Peyer's patch (tissue), 4 donors: ENCODE measurements at places on chromosomes 13 and 19.

DNA sequence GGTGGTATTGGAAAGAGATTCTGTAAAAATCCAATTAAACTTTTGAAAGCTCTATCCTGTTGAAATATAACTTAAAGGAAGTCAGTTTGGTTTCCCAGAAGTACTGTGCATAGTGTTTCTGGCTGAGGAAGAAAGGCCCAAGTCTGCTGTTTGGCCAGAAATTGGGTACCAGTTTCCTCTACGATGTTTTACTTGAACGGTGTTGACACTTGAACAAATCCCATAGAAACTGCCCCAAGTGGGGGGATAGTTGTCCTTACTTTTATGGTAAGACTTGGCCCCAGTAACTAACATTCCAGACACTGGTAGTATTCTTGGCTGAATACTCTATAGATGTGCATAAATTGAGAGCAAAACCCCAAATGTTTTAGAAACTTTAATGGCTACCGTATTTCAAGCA lies 14.2 kb downstream of the KLF5 start:
- no peaks in the 10 kb centered on the region for H3K36me3 ChIP-seq
- H3K4me1 ChIP-seq: no peaks in the 10 kb centered on the region
- peak overlapping the region; percentile 77 for H3K27ac ChIP-seq
- no peak for DNase-seq

- no peak for DNase-seq
- H3K36me3 ChIP-seq: no peaks in the 10 kb centered on the region
- no peaks in the 10 kb centered on the region for H3K27me3 ChIP-seq
Observed at GRCh38 chr19:10284960-10285278, 1.8 kb upstream of the ICAM4 start.

DNA sequence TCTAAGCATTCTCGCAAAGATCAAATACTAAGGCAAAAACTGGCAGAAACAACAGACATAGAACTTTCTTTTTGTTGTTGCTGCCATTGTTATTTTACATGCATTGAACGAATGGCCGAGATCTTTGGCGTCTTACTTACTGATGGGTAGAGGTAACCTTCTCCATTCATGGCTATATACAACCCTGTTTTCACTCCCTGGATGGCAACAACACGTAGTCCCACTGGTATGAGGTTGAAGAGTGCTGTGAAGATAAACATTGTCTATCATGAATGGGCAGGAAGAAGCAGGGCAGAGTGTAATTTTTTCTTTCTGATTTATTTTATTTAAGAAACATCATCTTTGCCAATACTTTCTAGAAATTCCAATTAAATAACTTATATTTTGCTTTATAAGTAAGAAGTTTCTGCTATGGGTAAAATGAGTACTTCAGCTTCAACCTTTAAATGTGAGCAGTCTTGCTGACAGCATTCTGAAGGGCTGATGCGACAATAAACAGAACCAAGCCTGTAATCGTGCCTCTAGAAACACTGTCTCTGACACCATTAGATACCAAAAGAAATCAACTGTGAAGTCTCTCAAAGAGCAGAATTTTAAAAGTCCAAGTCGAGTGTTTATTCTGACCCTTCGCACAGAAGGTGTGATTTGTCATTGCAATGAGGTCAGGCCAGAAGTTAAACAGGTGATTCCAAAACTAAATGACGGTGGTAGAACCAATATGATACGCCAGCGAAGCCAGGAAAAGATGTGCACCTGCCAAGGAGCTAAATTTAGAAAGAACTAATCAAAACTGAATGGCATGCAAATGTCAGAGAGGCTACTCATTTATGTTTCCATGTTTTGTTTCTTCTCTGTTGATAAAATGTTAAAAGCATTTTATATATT lies 416.4 kb downstream of the ITGBL1 start:
- H3K27ac ChIP-seq: no peak overlapping the region
- no peak overlapping the region for H3K4me3 ChIP-seq
- no peaks in the 10 kb centered on the region for H3K36me3 ChIP-seq
- DNase-seq: no peak
- no peaks in the 10 kb centered on the region for H3K27me3 ChIP-seq
- H3K4me1 ChIP-seq: no peaks in the 10 kb centered on the region

DNA sequence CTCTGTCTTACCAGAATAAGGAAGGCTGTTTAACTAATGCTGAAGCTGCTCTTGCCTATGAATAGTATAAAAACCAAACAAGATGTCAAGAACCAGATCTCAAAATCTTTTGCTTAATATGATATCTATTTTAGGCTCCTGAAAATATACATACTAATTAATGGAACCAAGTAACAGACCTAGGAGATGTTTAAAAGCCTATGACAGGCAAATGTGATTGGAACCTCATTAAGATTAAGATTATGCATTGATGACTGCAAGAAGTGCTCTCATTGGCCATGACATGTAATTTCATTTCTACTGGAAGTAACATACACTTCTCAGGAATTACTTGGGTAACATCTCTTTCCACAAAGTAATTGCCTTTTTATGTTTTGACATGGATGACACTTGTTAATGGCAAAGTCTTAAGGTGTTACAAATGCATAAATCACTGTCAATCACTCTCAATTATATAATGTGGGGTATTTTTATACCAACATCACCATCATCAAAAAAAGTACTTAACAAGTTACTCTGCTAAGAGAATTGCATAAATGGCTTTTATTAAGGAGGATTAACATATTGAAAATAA lies 326.9 kb upstream of the MIR17HG start:
- H3K4me1 ChIP-seq: no peaks in the 10 kb centered on the region
- H3K36me3 ChIP-seq: no peaks in the 10 kb centered on the region
- no peaks in the 10 kb centered on the region for H3K27me3 ChIP-seq
- H3K4me3 ChIP-seq: no peak overlapping the region

GRCh38 chr19:39865953-39866352 lies 19.8 kb upstream of the FBL start:
- H3K27ac ChIP-seq: no peak overlapping the region
- H3K27me3 ChIP-seq: no peaks in the 10 kb centered on the region
- no peak for DNase-seq
- no peaks in the 10 kb centered on the region for H3K36me3 ChIP-seq
- H3K4me1 ChIP-seq: no peaks in the 10 kb centered on the region

DNA sequence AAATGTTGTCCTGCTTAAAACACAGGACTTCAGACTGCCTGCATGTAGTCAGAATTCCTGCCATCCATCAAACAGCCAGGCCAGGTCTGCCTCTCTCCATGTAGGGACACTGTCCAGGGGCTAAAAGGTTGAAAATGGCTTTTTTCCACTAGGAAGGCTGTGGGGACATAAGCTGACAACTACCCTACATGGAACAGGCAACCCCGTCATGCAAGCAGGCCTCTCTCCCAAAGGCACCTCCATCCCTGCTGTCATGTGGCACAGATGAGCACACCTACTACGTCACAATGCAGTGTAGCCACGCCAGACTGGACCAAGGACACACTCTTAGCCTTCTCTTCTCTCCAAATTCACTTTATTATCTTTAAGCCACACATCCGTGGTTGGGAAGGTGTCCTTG lies 40.8 kb downstream of the LATS2 start:
- H3K27me3 ChIP-seq: no peaks in the 10 kb centered on the region
- DNase-seq: no peak
- no peak overlapping the region for H3K27ac ChIP-seq
- H3K4me3 ChIP-seq: no peak overlapping the region
- no peaks in the 10 kb centered on the region for H3K36me3 ChIP-seq
- no peaks in the 10 kb centered on the region for H3K4me1 ChIP-seq

DNA sequence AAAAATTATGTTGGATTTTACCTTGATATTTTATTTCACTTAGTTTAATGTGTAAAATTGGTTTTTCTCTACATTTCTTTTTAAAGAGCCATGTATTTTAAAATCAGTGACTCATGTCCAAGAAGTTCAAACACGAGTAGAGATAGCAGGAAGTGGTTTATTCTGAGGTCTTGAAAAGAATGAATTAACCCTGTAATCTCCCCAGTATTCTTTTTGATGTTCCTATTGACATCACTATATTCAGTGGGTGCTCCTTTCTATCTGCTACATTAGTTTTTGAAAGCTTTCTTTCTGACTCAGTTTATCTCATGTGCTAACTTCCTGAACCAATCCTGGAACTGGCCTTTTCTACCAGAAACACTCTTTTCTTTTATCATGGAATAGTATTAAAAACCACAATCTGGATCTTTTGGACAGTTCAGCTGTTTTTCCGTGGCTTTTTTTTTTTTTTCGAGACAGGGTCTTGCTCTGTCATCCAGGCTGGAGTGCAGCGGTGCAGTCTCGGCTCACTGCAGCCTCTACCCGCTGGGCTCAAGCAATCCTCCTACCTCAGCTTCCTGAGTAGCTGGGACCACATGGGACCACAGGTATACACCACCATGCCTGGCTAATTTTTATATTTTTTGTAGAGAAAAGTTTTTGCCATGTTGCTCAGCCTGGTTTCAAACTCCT lies 114.9 kb downstream of the PCCA start:
- no peak for DNase-seq
- H3K4me1 ChIP-seq: no peaks in the 10 kb centered on the region
- no peak overlapping the region for H3K27ac ChIP-seq
- H3K36me3 ChIP-seq: no peaks in the 10 kb centered on the region
- no peaks in the 10 kb centered on the region for H3K27me3 ChIP-seq

- no peaks in the 10 kb centered on the region for H3K27me3 ChIP-seq
- peak; percentile 42 for DNase-seq
- H3K27ac ChIP-seq: peak overlapping the region; percentile 87
- H3K36me3 ChIP-seq: no peaks in the 10 kb centered on the region
Observed at GRCh38 chr13:114131583-114132418, 622 bp downstream of the RASA3 start.

DNA sequence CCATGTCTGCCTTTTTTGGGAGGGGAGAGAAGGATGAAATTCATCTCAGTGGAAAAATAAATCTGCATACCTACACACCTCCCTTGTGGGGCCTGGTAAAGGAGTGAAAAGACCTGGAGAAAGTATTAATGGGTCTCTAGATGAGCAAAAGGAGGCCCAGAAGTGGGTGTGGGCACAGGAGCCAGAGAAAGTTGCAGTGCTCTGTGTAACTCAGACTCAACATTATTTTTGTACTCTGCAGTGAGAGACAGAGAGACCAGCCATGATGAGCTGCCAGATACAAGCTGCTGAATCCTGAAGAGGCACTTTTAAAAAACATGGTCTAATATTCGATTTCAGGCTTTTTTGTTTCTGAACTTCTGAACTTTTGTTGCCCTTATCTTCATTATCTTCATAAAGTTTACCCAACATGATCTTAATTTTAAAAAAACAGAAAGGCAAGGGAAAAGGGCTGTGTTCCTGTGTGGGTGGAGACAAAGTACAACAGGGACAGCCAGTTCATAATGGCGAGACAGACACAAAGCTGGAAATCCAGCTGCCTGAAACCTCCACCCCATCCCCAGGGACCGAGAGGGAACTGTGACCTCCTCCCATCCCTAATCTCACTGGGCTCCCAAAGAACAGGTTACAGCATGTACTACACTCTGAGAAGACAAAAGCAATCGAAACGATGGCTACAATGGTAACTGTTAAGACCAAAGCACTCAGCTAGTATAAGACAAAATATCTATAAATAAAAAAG lies 77.2 kb downstream of the KLF12 start:
- H3K27me3 ChIP-seq: no peaks in the 10 kb centered on the region
- peaks cover 3% of the 10 kb centered on the region for H3K4me1 ChIP-seq
- H3K27ac ChIP-seq: no peak overlapping the region
- no peak overlapping the region for H3K4me3 ChIP-seq
- DNase-seq: no peak
- H3K36me3 ChIP-seq: no peaks in the 10 kb centered on the region

DNA sequence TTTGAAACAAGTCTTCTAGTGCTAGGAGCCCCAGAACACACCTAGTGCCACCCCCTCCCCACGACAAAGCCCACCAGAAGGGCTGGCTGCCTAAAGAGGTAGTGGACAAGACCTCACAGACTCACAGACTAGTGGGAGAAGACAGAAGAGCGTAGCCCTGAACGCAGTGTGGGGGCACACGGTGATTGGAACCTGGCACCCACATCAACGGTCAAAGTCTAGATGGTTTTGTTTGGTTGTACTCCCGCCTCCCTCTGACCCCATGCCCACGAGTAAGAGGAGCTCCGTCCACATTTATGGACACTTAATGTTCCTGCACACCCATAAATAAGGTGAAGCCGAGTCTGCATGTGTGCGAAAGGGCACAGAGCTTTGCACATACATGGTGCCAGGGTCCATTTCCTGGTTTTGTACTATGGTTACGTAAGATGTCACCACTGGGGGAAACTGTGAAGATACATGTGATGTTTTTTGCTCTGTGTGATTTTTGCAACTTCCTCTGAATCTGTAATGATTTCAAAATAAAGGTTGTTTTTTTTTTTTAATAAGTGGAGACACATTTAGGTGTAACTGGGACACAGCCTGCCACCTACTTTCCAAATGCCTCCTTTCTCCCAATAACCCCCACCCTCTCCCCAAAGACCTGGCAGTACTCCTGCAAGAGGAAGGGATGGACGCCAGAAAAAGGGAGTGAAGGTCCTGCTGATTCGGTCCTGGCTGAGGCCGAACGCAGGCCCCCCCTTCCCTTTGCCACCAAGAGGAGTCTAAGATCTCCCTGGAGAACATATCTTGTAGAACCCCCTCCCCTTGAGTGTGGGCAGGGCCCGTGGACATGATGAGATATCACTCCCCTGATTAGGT lies 72.8 kb downstream of the GNG7 start:
- H3K27ac ChIP-seq: peak overlapping the region; percentile 68
- no peaks in the 10 kb centered on the region for H3K27me3 ChIP-seq
- H3K4me3 ChIP-seq: no peak overlapping the region
- no peaks in the 10 kb centered on the region for H3K36me3 ChIP-seq
- H3K4me1 ChIP-seq: peaks cover 5% of the 10 kb centered on the region
- DNase-seq: peak; percentile 75

- DNase-seq: no peak
- H3K4me3 ChIP-seq: no peak overlapping the region
- H3K36me3 ChIP-seq: no peaks in the 10 kb centered on the region
- H3K27ac ChIP-seq: no peak overlapping the region
- no peaks in the 10 kb centered on the region for H3K27me3 ChIP-seq
Observed at GRCh38 chr13:43991773-43992201, 112.1 kb downstream of the LACC1 start.

- peaks cover 28% of the 10 kb centered on the region for H3K4me1 ChIP-seq
- peak overlapping the region; percentile 97 for H3K27ac ChIP-seq
- no peaks in the 10 kb centered on the region for H3K27me3 ChIP-seq
- peak; percentile 79 for DNase-seq
Observed at GRCh38 chr19:55116232-55116858, 1.1 kb downstream of the PPP1R12C start.

GRCh38 chr13:64675255-64675892 lies 2554.8 kb downstream of the PCDH9 start:
- DNase-seq: no peak
- no peaks in the 10 kb centered on the region for H3K36me3 ChIP-seq
- H3K27me3 ChIP-seq: no peaks in the 10 kb centered on the region
- H3K4me1 ChIP-seq: no peaks in the 10 kb centered on the region
- H3K27ac ChIP-seq: no peak overlapping the region

GRCh38 chr13:64697226-64697625 lies 2532.9 kb downstream of the PCDH9 start:
- no peak overlapping the region for H3K27ac ChIP-seq
- no peaks in the 10 kb centered on the region for H3K27me3 ChIP-seq
- DNase-seq: no peak
- H3K4me3 ChIP-seq: no peak overlapping the region
- H3K36me3 ChIP-seq: no peaks in the 10 kb centered on the region

GRCh38 chr19:15287496-15287895 lies 44.8 kb downstream of the BRD4 start:
- peaks cover 57% of the 10 kb centered on the region for H3K4me1 ChIP-seq
- DNase-seq: no peak
- H3K36me3 ChIP-seq: no peaks in the 10 kb centered on the region
- H3K27ac ChIP-seq: peak overlapping the region; percentile 60
- no peak overlapping the region for H3K4me3 ChIP-seq
- H3K27me3 ChIP-seq: no peaks in the 10 kb centered on the region
